ENCODE measurements at places on chromosomes 1 and 21.

GRCh38 chr1:41242342-41243078 lies 404 bp upstream of the SCMH1 start:
- DNase-seq, result no peak

DNA sequence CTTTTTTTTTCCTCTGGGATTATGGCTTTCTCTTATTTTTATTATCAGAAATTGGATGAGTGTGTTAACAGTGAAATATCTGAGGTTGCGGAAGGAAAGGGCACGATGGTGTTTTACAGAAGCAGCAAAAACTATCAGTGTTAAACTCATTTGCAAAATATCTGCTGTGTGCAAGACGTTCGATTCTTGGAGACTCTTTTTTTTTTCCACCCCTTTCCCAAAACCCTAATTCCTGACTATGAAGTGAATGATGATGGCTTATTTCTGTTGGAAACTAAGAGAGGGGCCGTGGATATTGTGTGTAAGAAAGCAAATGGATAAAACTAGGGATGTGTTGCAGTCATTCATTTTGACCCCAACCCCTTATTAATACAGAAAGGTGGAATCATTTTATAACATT lies 677 bp downstream of the NCAM2 start:
- DNase-seq, result no peak

DNA sequence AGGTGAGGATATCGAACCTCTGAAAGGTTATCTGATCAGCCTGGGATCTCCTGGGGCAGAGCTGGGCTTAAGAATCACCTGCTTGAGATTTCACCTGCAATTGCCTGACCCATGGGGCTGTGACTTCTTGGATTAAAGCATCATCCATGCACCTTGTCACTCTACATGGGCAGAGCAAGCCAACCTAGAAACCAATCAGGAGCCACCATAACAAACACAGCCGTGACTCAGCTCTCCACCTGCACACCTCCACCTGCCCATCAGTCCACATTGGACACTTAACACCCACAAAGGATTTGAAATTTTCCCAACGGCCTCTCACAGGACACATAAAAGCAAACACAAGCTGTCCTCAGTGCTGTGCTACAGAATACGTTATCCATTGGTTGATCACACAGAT lies 35.1 kb upstream of the ETS2 start:
- no peak for DNase-seq

GRCh38 chr1:116164150-116164549 lies 53.0 kb downstream of the MAB21L3 start:
- no peak for DNase-seq

DNA sequence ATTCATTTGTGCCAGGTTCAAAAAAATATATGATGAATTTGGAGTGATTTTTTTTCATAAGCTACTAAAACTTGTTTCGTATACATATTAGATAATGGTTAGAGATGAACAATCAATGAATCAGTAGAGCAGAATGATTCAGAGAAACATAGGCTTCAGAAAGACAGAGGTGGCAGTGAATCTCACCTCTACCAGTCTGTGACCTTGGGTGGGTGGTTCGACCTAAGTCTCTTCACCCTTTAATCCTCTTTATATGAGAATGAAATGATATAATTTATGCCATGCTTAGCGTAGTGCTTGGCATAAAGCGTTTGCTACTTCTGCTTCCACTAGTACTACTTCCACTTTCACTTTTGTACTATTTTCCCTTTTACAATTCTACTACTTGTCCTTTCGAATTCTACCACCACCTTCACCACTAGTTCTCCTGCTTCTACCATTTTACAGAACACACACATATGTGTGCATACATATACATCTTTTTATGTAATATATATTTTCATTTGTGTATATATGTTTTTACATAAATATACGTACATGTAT lies 45.1 kb downstream of the FYB2 start:
- no peak for DNase-seq

GRCh38 chr1:170460414-170461155 lies 71.4 kb upstream of the GORAB start:
- DNase-seq, result no peak

GRCh38 chr1:212797681-212798080 lies 6.0 kb downstream of the TATDN3 start:
- no peak for DNase-seq

DNA sequence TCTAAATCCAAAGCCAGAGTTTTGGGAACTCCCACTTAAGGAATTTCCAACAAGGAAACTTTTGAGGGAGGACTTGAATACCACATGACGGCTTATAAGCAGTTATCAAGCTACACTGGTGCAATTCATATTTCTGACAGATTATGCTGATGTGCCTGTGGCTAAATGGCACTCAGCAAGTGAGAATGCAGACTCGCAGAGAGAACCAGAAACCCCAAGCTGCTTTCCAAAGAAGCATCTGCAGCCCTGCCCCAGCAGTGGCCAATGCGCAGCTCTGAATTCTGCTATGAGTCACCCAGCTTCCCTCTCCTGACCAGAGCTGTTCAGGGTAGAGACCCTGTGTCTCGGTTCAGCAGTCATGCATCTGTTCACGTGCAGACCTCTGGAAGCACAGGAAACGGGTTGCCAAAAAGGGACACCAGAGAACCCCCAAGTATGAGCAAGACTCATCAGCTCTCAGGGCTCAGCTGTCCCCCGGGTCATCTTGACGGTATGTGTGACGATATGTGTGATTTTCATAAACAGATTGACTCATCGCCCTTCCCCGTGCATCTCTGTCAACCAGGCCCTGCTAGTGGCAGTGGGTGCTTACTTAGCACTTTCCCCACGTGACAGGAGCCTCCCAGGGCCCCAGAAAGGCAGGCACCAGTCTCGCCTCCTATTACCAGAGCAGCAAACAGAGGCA lies 76.3 kb downstream of the ITPKB start:
- peak; percentile 72 for DNase-seq

DNA sequence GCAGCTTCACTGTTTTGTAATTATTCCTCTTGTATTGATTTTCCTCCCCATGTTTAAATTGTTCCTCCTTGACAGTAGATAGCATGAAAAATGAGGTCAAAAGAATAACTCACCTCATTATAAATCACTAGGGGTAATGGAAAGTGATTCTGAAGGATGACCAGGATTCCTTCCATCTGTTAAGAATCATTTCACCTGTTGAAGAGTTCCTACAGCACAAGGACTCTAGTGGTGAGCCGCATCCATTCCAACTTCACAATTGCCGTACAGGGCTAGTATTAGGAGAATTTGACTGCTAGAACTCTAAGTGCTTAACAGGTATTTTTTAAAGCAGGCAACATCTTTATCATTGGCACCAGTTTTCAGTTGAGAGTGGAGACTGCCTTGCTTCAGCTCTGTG lies 13.7 kb downstream of the PPP1R12B start:
- DNase-seq, result no peak

GRCh38 chr1:86645851-86646250 lies 58.5 kb upstream of the SH3GLB1 start:
- no peak for DNase-seq

DNA sequence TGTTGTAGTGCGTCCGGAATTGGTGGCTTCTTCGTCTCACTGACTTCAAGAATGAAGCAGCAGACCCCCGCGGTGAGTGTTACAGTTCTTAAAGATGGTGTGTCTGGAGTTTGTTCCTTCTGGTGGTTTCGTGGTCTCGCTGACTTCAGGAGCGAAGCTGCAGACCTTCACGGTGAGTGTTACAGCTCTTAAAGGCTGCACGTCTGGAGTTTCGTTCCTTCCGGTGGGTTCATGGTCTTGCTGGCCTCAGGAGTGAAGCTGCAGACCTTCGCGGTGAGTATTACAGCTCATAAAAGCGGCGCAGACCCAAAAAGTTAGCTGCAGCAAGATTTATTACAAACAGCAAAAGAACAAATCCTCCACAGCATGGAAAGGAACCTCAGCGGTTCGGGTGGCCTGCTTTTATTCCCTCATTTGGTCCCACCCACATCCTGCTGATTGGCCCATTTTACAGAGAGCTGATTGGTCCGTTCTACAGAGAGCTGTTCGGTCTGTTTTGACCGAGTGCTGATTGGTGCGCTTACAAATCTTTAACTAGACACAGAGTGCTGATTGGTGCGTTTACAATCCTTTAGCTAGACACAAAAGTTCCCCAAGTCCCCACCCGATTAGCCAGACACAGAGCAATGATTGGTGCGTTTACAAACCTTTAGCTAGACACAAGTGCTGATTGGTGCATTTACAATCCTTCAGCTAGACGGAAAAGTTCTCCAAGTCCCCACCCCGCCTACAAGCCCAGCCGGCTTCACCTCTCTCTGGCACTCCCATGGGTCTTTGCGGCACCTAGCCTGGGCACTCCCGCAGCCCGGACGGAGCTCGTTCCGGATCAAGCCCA lies 49.6 kb upstream of the KRTAP19-8 start:
- DNase-seq, result no peak

GRCh38 chr1:113859478-113860175 lies 11.9 kb downstream of the PTPN22 start:
- DNase-seq, result no peak

DNA sequence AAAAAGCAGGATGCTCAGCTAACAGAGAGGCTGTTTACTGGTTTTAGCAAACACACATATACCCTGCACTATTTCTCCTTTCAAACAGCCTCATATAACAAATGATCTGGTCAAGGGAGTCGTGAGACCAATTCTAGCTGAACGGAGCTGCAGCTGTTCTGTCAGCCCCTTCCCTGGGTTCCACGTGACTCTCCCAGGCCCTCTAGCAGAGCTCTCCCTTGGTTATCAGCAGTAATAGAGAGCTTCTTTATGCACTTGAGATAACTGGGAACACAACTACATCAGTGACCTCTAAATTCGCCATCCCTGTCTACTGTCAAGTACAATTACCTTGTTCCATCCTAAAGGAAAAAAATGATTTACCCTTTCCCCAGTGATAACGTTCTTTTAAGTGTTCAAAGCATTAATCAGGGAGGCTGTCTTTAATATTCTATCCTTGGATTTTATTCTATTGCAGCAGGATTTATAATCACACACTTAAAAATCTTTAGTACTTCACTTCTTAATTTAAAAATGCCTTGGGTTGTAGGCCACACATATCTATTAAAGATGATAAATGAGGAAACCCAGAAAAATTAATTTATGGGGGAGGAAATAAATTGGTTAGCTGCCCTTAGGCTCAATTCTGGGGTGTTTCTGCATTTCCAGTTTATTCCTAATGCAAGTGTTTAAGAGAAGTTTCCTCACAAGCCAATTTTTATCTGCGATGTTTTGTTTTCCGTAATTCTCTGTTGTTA lies 28.2 kb downstream of the PTGER3 start:
- no peak for DNase-seq

DNA sequence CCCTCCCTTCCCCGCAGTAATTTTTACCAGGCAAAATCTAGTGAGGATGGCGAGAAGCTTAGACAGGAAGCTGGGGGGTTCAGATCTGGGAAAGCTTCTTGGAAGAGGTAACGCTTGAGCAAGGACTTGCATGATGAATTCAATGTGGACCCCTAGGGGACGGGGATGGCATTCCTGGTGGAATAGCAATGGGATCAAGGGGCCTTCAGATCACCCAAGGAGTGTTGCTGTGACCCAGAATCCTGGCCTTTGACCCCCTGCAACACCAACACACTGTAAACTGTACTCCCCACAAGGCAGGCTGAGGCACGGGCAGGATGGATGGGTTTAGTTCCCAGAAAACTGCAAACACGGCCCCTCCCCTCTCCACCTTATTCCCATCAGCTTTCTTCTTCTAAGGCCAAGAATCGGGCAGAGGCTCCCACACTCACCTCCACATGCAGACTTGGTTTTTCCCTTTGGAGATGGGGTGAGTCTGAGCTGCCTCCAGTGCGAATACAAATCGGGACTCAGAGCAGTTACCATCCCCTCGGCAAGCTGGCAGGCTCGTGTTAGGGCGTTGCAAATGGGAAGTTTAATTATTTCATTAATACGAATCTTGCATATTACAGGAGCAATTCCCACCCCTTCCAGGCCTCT lies 20.1 kb downstream of the DISP3 start:
- DNase-seq, result no peak

DNA sequence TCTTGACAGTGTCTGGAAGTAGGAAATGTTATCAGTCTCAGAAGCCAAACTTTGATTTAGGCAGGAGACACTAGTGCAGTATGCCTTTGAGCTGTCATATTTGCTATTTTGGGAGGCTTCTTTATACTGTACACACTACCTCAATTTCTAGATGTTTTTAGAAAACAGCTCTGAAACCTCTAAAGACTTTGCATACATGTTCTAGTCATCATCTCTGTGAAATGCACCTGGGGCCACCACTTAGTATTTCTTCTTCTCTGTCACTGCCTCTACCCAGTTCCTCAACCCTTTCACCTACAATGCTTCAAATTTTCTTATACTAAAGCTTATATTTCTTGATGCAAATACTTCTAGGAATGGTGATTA lies 29.1 kb upstream of the PLA2G4A start:
- DNase-seq, result no peak

DNA sequence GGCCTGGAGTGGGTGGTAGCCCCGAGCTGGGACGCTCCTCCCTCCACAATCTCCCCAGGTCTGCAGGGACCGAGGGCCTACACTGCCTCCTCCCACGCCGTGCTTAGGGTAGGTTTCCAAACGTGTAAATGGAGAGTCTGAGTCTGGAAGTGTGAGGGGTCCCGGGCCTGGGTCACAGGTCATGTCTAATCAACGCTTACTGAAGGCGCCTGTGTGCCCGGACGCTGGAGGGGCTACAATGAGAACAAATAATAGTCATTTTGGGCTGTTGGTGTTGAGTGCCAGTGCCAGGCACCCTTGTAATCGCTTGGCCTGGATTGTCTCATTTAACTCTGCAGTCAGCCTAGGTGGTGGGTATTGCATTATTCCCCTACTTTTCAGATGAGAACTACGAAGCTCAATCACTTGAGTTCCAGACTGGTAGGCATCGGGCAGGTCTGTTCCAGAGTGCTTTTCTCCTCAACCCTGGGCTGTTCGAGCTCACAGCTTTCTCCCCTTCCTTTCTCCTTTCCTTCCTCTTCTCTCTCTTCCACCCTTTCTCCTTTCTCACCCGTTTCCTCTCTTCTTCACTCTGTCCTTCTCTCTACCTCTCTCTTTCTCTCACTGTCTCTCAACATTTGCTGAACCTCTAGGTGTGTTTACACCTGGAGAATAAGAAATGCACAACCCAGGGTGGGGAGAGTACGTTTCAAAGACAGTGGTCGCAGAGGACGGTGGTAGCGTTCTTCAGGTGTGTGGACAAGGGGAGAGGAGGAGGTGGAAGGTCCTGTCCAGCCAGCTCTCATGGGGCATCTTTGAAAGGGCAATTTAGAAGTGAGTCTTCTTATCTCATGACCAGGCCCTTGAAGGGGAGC lies 883 bp downstream of the SLC66A1 start:
- no peak for DNase-seq

DNA sequence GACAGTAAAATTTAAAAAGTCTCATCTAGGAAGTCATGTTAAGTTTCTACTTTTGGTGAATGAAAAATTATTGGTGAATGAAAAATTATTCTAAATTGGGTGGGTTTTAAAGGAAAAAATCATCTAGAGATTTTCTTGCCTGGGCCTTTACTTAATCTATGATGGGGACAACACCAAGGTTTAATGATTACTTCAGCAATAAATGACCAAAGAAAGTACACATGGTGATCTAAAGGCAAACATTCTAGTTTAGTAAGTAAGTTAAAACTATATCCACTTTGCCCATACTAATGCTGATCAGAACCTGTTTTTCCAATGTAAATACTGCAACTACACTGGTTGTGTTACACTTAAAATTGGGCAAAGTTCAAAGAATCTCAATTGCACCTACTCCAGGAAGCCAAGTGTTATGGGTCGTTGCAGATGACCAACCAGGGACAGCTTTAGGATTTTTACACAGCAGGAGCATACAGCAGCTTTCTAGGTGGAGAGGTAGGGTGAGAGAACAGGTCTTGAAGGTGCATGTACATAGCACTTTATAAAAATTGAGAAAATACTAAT lies 14.6 kb upstream of the RPL5 start:
- no peak for DNase-seq

- DNase-seq, result no peak
Observed at GRCh38 chr1:59232216-59232615, 64.7 kb upstream of the FGGY start.

GRCh38 chr1:59685666-59686065 lies 129.1 kb upstream of the HOOK1 start:
- DNase-seq, result no peak
